ENCODE measurements at places on chromosomes 12 and 14.
A peak's percentile ranks its signal among the peaks of the same experiment; 100 is the strongest.

- DNase-seq, result no peak
These were observed 348.8 kb downstream of the TMEM117 start for GRCh38 chr12:44184499-44185206.

- no peak for DNase-seq
These were observed 571.4 kb upstream of the ATP2B1 start for GRCh38 chr12:90280033-90280432.

DNA sequence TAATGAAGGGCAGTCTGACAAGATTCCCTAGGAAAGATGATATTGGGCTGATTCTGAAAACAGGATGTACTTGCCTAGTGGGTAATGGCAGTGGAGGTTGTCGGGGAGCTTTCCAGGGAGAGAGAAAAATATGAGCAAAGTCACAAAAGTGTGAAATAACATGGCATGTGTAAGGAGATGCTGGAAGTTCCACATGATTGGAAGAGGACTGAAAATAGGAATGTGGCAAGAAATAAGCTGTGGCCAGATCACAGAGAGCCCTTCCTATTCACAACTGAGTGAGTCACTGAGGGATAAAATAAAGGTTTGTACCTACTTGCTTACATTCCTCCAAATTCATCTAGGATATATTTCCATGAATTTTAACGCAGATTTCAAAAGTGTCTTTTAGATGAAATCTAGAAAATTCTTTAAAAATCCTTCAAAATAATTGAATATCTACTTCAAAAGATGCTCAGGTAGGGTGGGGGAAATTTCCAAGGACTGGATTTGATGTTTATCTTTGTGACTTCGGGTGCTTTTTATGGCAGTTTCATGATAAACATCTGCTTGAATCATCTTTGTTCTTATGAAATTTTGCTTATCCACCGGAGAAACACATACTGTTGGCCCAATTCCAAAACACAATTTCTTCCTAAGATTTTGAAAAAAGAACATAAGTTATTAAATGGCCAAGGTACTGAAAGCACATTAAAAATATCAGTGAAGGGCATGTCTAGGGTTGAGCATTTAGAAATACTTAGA is 36.3 kb upstream of the SLC2A13 start:
- DNase-seq, result no peak

GRCh38 chr12:122871851-122872780 is 23.8 kb downstream of the VPS37B start:
- DNase-seq, result peak; percentile 37

All from naive thymus-derived CD8-positive, alpha-beta T cell (primary cell).